ENCODE measurements at places on chromosomes 13 and 19.

DNA sequence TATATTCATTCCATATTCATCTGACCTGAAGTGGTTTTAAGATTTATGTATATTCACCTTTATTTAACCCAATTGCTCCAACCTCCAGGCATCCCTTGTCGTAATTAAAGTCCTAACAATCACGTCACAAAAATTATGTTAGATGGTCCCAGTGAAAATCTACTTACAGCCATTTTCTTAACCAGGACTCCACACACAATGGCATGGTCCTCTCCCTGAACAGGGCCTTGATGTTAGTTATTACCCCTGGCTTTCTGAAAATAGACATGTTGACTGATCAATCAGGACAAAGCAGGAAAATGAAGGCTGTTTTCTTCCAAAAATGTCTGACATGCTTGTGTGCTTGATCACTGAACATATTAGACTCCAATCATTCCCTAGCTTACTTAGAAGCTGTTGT, 542.7 kb upstream of the SLITRK5 start:
- no peak for DNase-seq

GRCh38 chr19:10251792-10252694, at the start of gene MRPL4:
TSS of gene MRPL4 (plus strand) at chr19:10252214. CDS start at chr19:10252254, 40 bp downstream.
- DNase-seq = no peak

DNA sequence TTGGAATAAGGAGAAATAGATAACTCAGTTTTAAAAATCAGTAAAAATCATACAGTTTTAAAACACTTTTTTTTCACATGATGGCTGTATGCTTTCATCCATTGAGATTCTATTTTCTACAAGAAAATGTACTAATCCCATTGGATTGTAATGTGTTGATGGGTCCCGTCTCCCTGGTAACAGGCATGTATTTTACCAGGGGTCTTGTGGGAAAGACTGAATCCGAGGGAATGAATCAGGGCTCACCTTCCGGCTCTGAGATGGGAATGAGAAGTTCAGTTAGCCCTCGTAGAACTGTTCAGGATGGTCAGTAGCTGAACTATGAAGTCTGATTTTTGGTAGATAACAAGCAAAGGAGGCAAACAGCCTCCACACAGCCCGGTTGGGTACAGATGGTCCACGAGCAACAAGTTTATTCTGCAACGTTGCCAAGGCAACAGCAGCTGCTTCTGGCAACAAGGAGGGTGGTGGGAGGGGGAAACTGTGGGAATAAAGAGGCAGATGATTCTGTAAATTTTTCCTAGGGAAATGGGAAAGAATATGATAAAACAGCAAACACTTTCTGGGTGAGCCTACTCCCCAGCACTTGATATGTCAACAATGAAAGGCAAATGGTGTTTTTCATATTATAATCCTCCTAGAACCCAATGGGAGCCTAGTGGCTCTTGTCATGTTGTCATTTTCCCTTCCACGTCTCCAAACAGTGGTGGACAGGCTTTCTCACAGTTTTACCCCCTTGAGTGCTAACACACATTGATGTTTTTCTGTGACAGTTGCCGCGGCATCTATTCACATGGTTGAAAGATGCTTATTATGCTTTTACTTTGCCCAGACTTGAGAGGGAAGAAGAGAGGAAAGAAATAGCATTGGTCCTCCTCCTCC, 12.4 kb upstream of the SIAH3 start:
- DNase-seq = no peak

DNA sequence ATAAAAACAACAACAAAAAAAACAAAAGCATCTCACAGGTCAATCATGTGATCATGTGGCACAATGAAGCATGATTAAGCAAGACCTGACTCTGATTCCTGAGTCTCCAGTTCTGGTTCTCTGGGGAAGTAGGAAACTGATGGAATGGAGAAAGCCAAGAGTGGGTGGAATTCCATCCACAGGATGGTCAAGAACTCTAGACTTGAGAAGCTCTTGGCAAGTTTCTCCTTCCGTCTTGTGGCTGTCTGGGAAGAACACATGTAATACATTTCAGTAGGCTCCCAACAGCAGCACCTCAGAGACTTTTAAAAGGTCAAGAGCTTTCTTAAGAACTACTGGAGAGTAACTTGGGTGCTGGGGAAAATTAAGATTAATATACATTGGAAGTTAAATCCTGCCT, 78.6 kb upstream of the TSHZ3 start:
- DNase-seq = no peak

DNA sequence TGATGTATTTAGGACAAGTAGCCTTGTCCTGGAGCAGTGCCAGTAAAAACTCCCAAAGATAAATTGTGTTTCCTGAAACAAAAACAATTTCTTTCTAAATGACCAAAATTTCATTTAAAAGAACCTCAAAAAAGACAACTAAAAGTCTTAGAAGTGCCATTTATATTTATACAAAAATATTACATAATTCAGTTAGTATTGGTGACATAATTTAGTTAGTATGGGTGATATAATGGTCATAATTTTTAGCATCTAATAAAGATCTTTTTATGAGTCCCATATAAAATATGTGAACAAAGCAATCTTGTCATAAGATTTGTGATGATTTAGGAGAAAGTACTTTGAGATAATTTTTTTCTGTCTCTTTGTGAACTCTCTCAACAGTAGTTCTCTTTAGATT, 76.0 kb downstream of the ELF1 start:
- no peak for DNase-seq

- no peak for DNase-seq
Observed at GRCh38 chr13:110713981-110714796, 689 bp downstream of the ING1 start.

- no peak for DNase-seq
Observed at GRCh38 chr19:39150807-39151600, 25.4 kb downstream of the PAK4 start.

DNA sequence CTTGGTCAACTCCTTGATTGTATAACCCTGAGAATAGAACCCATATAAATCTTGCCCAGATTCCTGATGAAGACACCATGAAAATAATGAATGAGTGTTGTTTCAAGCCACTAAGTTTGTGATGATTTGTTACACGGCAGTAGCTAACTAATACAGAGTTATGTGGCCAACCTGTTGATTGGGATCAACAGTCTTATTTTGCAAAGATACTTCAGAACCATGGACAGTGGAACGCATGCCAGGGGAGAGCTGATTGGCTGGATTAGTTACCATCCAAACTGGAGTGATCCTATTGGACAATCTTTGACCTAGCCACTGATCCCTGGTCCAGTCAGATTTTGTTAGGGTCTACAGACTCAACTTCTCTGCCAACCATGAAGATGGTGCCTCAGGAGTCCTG, 26.6 kb downstream of the CD70 start:
- DNase-seq = no peak

- no peak for DNase-seq
Observed at GRCh38 chr13:23470790-23471614, 37.5 kb upstream of the SACS start.

- DNase-seq = no peak
Observed at GRCh38 chr19:17872251-17873001, 681 bp downstream of the SLC5A5 start.

- DNase-seq = no peak
Observed at GRCh38 chr13:71856548-71857043, 10.4 kb downstream of the DACH1 start.

GRCh38 chr13:75788481-75788981, 152.4 kb downstream of the LMO7 start:
- DNase-seq = no peak

- no peak for DNase-seq
Observed at GRCh38 chr13:27632214-27632613, 10.5 kb downstream of the POLR1D start.

GRCh38 chr13:41017159-41017558, 2.0 kb downstream of the ELF1 start:
- DNase-seq = no peak

DNA sequence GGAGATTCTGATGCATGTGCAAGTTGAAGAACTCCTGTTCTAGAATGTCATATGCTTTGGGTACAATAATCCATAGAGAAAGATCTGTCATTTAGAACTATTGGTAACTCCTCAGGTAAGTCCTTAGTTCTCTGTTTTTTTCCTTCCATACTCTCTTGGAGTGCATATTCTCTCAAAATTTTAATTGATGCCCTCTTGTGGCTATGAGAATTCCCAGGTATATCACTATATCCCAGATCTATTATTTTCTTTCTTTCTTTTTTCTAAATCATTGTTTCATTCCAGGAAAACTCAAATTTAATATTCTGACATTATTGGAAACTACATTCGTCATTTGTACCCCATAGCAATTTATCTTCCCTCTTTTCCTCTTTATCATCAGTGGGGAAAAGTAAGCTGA, 485.4 kb downstream of the KLF5 start:
- no peak for DNase-seq

- no peak for DNase-seq
Observed at GRCh38 chr13:20118268-20119140, 42.3 kb downstream of the GJA3 start.

DNA sequence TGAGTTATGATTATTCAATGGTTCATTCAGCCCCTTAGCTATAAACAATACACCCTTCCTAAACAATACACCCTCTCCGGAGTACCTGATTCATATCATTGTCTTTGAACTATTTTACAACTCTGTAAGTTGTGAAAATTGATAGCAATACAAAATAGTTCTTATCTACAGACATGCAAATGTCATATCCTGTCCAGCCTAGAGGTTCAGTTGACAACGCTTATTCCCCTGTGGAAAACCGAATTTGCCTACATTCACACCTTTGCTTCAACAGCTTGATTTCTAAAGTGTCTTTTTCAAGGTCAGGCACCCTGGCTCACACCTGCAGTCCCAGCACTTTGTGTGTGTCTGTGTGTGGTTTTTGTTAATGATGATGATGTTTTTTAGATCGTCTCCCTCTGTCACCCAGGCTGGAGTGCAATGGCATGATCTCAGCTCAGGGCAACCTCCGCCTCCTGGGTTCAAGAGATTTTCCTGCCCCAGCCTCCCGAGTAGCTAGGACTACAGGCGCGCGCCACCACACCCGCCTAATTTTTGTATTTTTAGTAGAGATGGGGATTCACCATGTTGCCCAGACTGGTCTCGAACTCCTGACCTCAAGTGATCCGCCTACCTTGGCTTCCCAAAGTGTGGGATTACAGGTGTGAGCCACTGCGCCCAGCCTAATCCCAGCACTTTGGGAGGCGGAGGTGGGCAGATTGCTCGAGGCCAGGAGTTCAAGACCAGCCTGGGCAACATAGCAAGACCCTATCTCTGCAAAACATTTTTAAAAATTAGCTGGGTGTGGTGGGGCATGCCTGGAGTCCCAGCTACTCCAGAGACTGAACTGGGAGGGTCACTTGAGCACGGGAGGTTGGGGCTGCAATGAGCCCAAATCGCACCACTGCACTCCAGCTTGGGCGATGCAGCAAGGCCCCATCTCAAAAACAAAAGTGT, 9.6 kb downstream of the C19orf53 start:
- no peak for DNase-seq

DNA sequence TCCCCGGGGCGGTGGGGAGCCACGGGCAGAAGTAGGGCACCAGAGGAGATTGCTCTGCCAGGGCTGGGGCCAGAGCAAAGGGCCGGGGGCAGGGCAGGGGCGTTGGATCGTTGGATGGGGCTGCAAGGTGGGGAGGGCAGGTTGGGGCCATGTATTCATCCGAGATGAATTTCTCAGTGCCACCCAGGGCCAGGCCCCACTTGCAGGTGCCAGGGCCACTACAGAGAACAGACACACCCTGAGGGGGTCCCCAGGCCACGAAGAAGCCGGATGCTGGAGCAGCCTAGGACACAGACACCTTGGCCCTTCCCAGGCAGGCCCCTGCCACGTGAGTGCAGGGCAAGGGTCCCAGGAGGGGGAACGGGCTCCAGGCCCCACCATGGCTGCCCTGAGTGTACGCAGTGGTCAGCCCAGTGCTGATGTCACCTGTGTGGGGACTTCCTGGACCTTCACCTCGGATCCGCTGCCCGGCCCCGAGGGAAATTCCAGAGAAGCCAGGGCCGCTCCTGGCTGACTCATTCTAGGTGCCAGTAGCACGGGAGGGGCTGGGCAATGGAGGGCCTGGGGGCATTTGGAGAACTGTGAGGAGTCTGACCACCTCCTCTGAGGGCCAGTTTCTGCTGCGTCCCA, 9.6 kb upstream of the SBNO2 start:
- DNase-seq = no peak

- DNase-seq = no peak
Observed at GRCh38 chr19:7739801-7740681, 7.3 kb downstream of the CD209 start.

GRCh38 chr19:38733493-38734175, 10.6 kb downstream of the CAPN12 start:
- no peak for DNase-seq

- no peak for DNase-seq
Observed at GRCh38 chr13:97878431-97879375, 74.8 kb upstream of the IPO5 start.

DNA sequence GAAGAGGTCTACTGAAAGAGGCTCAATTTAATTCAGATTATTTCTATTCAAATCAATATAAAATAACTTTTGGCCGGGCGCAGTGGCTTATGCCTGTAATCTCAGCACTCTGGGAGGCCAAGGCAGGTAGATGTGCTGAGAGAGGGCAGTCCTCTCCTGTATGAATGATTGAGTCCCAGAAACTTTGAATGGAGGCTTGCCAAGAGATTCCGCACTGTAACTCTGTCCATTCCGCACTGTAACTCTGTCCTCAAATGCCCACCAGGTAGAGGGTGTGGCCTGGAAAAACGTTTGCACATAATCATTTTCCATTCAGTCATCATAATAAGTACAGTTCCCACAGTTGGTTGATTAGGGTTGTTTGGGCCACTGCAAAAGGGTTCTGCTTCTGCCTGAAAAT, 274.7 kb upstream of the SOX21 start:
- DNase-seq = no peak
